ENCODE measurements at places on chromosomes 12 and 14.

DNA sequence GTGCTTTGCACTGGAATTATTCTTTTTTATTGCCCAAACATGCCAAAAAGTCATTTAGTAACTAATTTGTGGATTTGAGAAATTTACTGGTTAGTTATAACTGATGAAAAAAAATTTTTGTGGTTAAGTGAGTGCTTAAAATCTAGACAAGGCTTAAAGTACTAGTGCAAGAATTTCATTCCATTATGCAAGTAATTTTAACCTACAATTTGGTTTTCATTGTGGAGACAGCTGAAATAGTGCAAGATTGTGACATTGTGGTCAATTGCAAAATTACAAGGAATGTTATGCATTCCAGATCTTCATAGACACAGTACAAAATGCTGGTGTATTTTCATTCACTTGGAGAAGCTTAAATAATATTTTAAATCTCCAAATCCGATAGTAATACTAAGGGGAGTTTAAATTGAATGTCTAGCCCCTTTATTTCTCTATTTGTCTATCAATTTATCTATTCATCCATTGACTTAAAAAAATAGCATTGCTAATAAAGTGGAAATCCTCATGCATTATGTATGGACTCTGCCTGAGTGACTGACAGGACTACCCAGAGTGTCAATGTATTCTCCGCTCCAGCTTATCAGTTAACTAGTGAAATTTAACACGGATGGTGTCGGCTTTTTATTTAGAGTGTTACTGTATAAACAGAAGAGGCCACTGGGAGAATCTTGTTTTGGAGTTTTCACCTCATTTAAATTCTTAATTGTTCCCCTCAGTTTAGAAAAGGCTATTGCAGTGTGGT lies 125.9 kb downstream of the ALX1 start:
- DNase-seq = peak; percentile 92

- no peak for DNase-seq
These were observed 153.4 kb downstream of the EFCAB11 start for GRCh38 chr14:89801136-89801535.

DNA sequence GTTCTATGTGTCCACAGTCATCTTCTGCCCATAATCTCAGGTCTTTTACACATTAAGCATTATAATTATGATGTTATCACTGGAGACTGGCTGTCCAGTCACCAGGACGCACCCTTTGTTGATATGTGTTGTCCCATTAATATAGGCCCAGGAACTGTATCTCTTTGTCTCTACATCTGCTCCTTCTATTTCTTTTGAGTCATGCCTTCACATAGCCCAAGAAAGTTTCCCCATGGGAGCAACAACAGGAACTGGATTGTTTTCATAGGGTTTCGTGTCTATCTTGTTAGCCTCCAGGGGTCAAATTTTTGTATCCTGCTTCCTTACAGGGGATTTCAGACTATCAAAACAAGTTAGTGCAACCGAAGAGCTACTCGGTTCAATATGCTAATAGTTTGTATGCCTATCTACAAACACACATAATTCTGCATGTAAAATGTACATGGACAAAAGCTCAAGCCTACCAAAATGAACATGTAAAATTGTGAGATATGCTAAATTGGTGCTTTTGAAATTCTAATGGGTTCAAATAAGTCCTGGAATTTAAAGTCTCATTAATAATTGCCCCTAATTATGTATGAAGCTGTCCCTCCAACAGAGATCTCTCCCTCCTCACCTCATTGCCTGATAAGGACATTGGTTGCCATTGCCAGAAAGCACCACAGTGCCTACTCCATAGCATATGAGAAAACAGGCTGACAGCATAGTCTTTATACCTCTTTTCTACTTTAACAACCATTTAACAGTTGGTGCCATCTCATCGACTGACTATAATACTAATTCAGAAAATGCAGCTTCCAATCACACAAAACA lies 99.8 kb upstream of the DIO2 start:
- peak; percentile 18 for DNase-seq

GRCh38 chr12:105382771-105383622 lies 52.5 kb downstream of the C12orf75 start:
- peak; percentile 84 for DNase-seq

GRCh38 chr14:29861996-29862395 lies 65.7 kb downstream of the PRKD1 start:
- no peak for DNase-seq

DNA sequence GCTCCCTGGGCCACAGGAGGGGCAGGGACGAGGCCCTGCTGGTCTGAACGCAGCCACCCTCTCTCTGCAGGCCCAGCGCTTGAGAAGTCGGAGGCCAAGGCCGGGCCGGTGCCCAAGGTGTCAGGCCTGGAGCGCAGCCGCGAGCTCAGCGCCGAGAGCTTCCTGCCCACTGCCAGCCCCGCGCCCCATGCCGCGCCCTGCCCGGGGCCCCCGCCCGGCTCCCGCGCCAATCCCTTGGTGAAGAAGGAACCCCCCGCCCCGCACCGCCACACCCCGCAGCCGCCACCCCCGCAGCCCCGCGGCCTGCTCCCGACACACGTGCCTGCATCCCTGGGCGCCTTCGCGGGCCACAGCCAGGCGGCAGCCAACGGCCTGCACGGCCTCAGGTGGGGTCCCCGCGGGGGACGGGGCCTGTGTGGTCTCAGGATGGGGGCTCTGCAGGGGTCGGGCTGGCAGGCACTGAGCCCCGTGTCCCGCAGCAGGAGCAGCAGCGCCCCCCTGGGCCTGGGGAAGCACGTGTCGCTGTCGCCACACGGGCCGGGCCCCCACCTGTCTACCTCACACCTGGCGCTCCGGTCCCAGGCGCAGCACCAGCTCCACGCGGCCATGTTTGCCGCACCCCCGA lies 40.4 kb downstream of the LRCOL1 start:
- DNase-seq = no peak

GRCh38 chr12:57389033-57389432 lies 41.8 kb downstream of the R3HDM2 start:
- peak; percentile 76 for DNase-seq

DNA sequence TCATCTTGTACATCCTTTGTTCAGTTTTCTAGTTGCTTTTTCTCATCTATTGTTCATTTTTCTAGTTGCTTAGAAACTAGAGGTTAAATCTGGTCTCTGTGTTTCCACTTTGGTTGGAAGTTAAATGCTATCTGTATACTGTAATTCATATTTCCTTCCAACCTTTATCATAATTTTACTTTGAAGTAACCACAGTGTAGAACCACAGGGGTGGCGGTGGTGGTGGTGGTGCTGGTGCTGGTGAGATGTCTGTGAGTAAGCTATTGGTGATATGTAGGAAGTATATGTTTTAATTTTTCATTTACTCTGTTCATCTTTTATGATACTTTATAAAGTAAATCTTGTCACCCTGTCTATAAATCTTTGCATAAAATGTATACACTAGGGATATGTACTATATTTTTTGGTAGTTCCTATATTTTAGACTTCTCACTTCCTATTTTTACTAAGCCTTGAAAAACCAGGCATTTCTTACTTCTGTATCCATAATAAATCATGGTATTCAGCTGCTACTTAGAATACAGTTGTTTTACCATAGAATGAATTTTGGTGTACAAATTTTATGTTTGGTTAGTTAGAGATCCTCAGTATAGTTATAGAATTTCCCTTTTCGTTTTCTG lies 31.9 kb downstream of the CCDC91 start:
- DNase-seq = no peak

DNA sequence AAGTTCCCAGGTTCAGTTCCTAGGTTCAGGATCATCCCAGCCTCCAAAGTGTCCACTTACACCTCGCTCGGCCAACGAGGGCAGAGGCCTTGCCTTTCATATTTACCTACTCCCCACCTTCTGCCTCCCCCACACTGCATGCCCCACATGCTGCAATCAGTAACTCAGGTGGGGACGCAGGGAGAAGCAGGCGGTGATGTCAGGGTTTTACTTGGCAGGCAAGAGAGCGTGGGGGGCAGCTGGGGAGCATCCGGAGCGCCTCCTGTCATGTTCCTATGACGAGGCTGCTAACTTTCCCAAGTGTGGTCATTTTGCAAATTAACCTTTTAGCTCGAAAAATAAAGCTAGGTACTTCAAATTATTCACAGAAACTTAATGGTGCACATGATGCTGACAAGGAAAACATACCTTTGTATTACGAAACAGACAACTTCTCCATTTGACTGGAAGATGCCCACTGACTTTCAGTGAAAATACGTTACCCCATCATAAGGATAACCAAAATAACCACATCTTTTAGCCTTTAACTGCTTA lies 53.8 kb downstream of the SETD3 start:
- DNase-seq = no peak

- DNase-seq = peak; percentile 95
These were observed 137.0 kb upstream of the MAX start for GRCh38 chr14:65239143-65239937.

DNA sequence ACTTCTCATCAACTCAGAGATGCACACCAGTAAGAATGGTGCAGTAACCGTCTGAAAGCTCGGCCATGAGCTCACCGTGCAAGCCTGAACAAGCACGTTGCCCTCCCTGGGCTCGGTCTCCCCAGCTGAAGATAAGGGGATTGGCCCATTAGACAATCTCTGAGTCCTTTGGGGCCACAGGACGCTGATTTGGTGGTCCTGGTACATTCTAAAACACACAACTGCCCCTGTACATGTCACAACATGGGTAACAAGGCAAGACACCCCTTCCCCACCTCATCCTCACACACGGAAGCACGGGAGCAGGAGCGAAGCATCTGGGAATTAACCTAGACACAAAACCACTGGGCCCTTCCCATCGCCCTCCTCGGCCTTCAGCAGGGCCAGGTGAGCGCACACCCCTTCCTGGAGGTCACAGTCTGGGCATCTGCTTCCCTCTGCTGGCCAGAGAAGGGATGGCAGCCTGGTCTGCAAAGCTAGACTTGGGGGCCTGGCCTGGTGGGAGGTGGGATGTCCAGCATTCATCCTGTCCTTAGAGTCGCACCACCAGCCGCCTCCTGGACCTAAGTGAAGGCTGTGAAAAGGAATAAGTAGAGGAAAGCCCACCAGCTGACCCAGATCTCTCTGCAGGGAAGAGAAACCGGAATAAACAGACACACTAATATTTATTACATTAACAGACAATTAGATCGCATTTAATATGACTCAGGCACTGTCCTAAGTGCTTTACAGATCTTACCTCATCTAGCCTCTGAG lies 18.9 kb upstream of the SMUG1 start:
- DNase-seq = peak; percentile 58

All from AG10803 (cell line).